ENCODE measurements at places on chromosomes 3 and 15.
A peak's percentile ranks its signal among the peaks of the same experiment; 100 is the strongest.

- no peak for DNase-seq
Measured at GRCh38 chr15:51396921-51397320, 55.5 kb downstream of the GLDN start.

DNA sequence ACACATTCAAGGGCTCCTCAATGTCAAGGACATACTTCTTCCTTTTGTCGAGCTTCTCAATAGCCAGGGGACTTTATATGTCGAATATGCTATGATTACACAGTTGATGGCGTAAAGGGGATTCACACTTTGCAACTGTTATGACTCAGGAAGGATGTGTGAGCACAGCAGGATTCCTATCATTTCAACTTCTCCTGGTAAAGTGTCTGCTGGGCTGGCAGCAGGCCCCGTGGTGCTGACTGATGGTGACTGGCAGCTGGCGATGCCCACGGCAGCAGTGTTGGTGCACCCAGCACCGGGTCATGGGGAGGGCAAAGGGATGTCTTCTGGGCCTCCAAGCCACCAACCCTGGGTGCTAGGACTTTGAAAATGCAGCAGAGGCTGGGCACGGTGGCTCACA, 44.8 kb upstream of the GNB5 start:
- DNase-seq, result no peak

GRCh38 chr15:63877713-63878271, 44.0 kb upstream of the HERC1 start:
- no peak for DNase-seq

DNA sequence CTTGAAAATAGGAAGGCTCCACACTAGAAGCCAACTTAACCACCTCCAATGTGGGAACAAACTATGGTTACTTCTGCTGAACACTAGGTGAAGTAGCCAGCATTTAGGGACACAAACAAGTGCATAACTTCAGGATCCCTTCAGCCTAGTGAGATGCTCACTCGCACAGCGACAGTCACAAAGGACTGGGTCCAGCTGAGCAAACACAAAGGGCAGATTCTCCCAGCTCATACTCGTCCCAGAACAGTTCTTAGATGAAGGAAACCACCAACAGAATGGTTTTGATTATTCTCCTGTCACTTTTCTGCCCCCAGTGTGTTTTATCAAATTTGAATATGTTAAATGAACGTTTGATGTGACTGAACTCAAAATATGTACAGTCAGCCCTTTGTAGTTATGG, 201.6 kb downstream of the KCNAB1 start:
- DNase-seq, result no peak

DNA sequence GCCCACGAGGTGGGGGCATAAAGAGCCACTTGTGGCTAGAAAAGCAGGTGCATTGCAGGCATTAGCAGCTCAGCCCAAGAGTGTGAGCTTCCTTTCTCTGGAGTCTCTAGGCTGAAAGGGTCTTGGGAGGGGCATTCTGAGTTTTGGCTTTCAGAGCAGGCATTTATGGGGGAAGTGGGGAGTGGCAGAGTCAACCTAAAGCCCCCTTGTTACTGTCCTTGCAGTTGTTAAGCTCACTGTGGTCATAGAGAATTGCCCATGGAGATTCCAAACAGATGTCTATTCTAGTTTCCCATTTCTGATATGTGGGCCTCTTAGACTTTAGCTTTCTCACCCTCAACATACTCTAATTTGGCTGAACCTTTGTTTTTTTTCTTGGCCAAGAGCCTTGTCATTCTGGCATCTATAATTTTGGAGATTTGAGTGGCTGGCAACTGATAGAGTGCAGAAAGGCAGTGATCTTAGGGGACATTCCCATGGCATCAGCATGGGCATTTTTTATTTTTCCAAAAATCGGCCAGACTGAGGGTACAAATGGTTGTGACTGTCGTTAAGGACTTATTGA, 217.9 kb downstream of the THSD4 start:
- DNase-seq, result no peak

DNA sequence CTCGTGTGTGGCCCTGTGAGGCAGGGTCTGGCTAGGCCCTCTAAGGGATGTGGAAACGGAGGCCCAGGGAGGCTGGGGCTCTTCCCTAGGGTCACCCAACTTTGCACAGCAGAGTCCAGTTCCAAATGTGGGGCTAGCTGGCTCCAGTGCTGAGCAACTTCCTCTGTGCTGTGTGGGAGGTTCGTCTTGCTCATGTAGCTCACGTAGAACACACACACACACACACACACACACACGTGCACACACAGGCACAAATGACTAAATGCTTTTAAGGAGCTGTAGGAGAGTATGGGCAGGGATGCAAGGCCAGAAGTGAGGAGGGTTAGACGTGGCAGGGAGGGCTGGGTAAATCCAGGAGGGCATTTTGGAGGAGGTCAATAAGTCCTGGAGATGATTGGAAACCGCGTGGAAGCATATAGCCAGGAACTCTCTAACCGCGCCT, 213.8 kb downstream of the RPLP1 start:
- DNase-seq, result no peak

GRCh38 chr3:148955544-148956346, 35.6 kb upstream of the GYG1 start:
- DNase-seq, result peak; percentile 83

- no peak for DNase-seq
Measured at GRCh38 chr3:151631946-151632345, 101.8 kb upstream of the AADACL2 start.

DNA sequence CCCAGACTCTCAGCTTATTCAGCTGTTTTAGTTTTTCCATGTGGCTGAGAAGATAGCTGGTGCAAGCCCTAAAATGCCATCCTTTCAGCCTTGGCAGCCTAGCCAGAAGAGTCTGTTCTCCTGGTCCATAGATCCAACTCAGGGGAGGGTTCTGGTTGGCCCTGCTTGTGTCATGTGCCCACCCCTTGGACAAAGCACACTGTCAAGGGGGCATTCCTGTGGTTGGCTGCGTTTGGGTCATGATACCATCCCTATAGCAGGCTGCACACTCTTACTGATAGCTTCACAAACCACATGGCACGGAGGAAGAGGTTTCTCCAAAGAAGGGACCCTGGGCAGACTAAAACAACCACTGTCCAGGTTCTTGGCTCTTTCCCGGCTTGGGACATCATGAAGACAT, 8.4 kb upstream of the FSTL1 start:
- DNase-seq, result no peak

- no peak for DNase-seq
Measured at GRCh38 chr3:29978036-29978435, 628.4 kb upstream of the TGFBR2 start.

GRCh38 chr15:94457661-94458060, 226.3 kb downstream of the MCTP2 start:
- DNase-seq, result no peak

- DNase-seq, result no peak
Measured at GRCh38 chr3:10341901-10342398, 21.0 kb upstream of the SEC13 start.

DNA sequence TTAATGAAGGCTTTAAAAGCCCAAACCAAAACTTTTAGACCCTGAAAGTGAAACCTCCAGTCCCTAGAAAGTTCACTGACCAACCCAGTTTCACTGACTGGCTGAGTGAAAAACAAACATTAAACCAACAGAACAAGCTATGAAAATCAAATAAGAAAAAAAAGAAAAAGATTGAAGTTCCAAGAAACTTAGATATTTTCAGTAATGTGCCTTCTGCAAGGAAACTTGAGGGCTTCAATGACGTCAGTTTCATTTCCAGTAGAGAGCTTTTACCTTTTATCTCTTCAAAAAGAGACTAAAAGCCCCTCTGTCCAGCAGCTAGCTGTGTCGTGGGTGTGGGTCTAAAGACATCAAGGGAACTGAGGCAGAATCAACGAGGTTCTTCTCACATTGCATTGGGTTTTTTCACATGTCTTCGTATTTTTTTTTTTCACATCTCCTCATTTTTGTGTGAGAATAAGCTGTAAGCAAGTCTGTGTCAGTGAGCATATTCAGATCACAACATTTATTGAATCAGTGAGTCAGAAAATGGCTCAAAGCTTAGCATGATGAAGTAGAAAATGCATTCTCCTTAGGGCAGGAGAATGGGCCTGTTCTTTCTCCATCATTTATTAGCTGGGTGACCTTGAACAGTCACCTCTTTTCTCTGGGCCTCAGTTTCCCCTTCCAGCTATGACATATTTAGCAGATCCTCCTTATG, 54.8 kb upstream of the BCL6 start:
- no peak for DNase-seq

GRCh38 chr15:43883571-43883970, 56.8 kb downstream of the WDR76 start:
- DNase-seq, result no peak

DNA sequence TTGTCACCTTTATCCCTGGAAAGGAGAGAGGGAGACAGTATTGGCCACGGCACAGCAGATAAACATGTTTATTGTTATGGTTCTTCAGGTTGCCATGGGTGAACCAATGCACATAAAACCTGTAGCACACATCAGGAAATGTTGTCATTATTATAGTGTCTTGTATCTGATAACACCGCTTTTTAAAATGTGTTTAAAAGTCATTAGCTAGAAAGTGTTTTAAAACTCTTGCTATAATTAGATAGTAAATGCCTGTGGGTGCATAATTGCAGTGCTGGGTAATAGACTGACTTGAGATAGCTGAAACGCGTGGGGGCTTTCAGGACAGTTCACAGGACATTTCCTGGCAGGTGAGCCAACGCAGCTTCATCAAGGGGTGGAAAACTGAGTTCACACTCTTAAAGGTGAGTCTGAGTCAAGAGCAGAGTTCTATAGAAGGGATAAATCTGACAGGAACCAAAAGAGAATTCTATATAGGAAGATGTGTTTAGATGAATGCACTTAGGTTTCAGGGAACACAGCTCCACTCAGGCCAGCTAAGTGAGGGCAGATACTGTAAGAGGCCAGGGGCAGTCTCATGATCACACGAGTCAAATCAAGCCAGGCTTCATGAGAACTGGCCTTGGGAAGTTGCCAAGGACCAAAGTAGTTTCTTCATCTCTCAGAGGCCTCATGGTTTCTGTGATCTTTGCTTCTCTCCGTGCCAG, 35.6 kb upstream of the PPP4R2 start:
- peak; percentile 16 for DNase-seq

GRCh38 chr3:72338082-72338941, 509.9 kb downstream of the SHQ1 start:
- no peak for DNase-seq

DNA sequence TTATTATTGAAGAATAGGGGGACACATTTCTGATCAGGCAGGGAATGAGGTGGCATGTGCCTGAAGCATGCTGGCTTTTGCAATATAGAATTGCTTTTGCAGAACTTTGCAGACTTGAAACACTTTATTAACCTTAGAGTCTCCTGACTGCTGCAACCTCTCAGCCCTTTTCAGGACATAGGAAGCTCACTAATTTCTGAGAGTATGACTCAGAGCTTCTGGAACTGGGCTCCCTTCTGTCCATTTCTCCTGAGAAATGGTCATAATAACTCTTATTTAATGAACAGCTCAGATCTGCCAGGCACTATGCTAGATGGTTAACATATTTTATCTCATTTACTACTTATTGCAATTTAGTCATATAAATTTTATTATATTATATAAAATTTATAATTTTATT, 38.6 kb upstream of the DGKG start:
- no peak for DNase-seq

GRCh38 chr3:43289841-43290470, 3.6 kb downstream of the SNRK start:
- no peak for DNase-seq

DNA sequence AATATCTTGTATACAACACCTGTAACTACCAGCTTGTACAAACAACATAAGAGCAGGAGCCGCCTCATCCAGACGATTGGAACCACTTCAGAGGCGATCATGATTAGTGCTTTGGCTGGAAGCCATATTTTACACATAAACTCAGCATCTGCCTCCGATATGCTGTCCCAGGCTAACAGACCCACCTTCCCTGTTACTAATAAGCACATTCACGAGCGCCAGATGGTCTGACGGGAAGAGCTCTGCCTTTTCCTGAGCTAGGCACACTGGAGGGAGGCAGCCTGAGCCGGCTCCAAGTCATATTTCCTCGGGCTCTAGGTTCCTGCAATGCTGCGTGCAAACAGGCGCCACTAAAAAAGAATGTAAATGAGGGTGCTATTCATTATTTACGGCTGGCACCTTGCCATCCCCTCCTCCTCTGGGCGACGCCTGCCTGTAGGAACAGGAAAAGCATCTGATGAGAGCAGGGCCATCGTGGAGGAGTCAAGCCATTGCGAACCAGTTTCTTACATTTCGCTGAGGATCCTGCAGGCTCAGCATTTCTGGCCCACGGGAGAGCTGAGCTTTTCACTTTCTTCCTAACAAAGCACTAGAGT, 98.2 kb downstream of the ANXA2 start:
- peak; percentile 53 for DNase-seq

- DNase-seq, result no peak
Measured at GRCh38 chr3:164879201-164879600, 199.1 kb downstream of the SI start.

GRCh38 chr3:128805772-128806171, 73.6 kb upstream of the ACAD9 start:
- DNase-seq, result no peak

DNA sequence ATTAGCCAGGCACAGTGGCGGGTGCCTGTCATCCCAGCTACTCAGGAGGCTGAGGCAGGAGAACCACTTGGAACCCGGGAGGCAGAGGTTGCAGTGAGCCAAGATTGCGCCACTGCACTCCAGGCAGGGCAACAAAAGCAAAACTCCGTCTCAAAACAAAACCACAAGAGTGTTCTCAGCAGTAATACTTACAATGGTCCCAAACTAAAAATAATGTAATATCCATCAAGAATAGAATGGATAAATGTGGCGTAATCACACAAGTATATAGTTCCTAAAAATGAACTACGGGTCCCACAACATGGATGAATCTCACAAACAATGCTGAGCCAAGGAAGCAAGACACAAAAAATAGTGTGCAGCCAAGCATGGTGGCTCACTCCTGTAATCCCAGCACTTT, 39.2 kb downstream of the STAG1 start:
- DNase-seq, result no peak

- DNase-seq, result peak; percentile 26
Measured at GRCh38 chr15:76293361-76293760, 17.9 kb downstream of the ETFA start.
